ENCODE measurements at places on chromosomes 4 and X.

DNA sequence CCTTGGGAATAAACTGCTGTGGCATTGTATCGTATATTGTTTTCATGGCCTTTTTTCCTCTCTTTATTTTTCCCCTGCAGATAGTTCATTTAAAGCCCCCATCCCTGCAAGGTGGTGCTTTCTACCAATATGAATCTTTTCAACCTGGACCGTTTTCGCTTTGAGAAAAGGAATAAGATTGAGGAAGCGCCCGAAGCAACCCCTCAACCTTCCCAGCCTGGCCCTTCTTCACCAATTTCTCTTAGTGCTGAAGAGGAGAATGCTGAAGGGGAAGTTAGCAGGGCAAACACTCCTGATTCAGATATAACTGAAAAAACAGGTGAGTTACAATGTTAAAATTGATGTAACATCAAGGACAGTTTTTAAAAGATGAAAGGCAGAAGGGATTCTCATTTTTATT is 601 bp downstream of the SMARCAD1 start:
- DNase-seq: no peak

DNA sequence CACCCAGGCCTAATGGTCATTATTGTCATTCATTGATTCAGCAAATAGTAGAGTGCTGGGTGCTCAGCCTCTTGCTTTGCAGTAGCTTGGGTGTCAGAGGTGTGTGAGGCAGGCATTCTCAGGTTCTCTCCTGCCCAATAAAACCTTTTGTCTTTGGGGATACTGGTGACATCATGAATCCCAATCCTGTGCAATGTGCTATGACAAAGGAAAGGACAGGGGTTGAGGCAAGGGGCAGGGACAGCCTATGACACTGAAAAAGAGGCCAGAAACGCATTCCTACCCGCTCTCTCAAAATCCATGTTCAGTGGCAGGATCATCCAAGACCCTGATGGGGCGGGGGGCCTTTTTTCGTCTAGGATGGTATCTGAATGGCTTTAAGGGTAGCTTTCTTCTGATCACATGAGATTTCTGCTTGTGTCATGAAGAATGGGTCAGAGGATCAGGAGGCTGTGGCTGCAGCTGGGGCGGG is 1.5 kb upstream of the FAM193A start:
- no peak for DNase-seq

GRCh38 chrX:88944661-88945060 is 197.6 kb downstream of the CPXCR1 start:
- no peak for DNase-seq

- no peak for DNase-seq
These were observed 124.8 kb downstream of the ANTXR2 start for GRCh38 chr4:79948261-79948660.

GRCh38 chr4:111812760-111813159 is 332.5 kb upstream of the FAM241A start:
- no peak for DNase-seq

DNA sequence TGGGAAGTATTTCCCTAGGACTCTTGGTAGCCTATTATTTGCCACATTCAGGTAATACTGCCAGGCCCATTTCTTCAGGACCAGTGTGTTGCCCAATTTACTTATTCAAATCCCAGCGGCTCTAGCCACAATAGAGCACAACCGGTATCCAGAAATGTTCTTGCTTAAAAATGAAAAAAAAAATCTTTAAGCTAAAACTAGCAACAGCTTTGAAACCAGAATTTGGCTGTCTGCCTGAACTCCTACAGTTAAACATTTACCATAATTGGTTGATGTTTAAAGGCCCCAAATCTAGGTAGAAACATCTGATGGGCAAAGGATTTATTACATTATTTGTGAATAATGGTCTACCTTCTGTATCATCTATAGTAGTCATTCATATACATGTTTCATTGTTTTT is 930 bp upstream of the SLITRK4 start:
- DNase-seq: no peak

DNA sequence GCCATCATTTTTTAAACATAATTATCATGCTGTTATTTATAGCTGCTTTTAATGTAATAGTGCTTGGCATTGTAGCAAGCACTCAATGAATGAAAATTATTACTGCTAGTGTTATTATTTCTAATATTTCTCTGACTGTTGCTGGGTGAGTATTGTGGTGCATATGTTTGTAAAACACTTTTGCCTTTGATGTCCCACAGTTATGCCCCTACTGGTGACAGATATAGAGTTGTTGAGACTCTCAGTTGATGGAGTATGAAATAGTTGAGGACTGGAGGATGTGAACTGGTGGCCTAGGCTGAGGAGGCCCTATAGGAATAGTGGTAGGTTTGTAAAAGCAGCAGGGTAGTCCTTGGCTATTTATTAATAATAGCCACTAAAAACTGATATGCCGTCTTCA is 9.6 kb downstream of the INTS6L start:
- DNase-seq: no peak

GRCh38 chrX:2933125-2933900 is 4.2 kb upstream of the ARSD start:
- DNase-seq: no peak

DNA sequence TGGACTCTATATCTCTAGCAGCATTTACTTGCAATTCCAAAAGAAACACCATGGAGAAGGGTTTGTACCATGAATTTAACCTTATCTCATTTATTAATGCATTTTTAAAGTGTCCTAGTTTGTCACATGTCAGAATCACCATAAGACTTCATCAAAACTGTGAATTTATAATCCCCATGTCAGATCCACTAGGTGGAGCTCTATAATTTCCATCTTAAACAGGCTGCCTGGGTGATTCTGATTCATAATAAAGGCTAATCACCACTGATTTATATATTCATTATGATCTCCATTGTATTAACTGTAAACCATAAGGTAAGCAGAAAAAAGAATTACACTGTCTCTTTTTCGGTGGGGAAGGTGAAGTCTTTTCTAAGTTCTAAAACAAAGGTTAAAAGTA is 4.0 kb downstream of the TCEAL2 start:
- DNase-seq: no peak

DNA sequence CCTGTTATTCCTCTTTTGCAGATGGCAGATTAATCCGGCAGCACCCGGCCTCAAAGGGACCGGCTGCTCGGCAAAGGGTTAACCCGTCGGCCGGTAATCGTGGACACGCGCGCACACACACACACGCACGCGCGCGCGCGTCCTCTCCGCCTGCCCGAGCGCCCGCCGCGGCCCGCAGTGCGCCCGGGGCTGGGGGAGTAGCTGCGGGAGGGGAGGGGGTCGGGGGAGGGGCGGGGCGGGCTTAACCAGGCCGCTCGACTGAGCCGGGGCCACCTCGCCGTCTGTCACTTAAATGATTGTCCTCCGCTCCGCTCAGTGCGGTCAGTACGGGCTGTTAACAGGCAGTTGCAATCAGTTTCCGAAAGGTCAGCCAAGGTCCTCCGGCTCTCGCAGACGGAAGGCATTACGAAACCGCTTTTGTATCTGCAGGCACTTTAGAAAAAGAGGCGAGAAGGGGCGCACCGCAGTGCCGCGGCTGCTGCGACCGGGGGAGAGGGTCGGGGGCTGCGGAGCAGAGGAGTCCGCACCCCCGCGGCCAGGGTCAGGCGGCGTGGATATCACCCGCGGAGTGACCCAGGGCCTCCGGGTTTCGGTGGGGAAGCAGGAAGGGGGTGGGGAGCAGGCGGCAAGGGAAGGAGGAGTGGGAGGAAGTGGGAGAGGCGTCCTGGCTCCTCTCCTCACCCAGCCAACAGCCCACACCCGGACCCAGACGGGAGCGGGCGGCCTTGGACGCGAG is 57.3 kb upstream of the BCOR start:
- no peak for DNase-seq

DNA sequence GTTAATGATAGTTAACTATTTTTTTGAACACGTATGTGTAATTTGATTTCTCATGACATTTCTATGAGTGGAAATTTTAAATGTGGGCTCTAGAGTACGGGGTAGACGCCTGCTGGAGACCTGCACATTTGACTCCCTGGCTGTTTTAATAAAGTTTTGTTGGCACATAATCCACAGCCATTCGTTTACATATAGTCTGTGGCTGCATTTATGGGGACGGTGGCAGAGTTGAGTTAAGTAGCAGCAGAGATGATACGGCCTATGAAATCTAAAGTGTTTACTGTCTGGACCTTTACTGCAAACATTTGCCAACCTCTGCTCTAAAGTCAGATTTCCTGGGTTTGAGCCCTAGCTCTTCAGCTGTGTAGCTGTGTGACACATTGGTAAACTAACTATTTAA is 118.8 kb downstream of the CHRNA9 start:
- DNase-seq: no peak

DNA sequence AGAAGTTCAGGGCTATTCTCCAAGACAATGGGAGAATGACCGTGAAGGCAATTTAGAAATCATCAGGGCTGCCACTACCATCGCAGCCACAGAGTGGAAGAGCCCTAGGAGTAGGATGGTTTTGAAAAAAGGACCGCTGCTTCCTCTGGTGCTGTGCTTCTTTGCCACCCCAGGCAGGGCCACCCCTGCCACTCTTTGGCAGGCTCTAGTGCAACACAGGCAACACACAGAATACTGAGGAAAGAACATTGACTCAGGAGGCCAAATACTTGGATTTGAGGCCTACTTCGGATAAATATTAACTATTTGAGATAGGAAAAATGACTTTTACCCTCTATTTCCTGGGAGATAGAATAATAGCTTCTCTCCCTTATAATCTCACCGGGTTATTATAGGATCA is 228.9 kb upstream of the BOD1L1 start:
- DNase-seq: no peak

DNA sequence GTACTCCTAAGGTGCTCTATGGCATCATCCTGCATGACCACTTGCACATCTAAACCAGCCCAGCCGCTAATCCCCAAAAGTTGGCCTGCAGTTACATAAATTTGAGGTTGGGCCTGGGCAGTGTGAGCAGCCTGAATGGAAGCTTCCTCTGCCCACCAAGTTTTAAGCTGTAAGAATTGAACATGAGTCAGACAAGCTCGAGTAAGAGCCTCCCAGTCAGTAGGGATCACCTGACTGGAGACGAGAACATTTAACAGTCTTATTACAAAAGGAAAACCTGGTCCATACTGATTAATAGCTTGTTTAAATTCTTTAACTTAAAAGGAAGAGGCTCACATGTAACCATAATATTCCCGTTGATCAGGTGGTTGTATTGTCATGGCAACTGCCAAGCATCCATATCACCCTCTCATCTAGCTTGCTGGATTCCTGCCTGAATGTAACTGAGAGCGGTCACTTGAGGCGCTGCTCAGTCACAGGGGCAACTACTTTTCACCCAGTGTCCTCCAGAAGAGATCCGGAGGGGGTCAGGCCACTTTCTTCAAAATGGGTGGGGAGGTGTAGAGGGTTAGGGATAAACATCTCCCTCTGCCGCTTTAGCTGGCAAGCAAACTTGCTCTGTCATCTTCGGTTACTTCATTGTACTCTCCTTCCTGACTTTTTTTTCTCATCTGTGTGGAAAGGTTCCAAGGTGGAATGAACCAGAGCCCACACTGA is 56.6 kb upstream of the WDR1 start:
- no peak for DNase-seq

DNA sequence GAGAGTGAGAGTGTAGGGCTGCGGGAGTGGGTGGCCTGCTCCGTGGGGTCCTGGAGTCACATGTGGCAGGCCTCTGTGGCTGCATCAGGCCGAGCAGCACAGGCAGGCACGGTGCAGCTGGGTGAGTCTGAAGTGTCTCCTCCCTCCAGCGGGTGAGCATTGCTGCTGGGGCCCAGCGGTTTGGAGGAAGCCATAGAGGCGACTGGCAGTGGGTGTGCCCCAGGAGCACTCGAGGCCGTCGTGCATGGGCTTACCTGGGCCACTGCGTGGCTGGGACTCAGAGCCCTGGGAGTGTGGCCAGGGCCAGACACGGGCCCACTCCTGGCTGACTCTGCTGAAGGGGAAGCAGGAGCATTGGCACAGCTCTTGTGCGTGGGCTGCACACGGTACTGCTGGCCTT is 10.6 kb downstream of the ZNF185 start:
- DNase-seq: no peak

DNA sequence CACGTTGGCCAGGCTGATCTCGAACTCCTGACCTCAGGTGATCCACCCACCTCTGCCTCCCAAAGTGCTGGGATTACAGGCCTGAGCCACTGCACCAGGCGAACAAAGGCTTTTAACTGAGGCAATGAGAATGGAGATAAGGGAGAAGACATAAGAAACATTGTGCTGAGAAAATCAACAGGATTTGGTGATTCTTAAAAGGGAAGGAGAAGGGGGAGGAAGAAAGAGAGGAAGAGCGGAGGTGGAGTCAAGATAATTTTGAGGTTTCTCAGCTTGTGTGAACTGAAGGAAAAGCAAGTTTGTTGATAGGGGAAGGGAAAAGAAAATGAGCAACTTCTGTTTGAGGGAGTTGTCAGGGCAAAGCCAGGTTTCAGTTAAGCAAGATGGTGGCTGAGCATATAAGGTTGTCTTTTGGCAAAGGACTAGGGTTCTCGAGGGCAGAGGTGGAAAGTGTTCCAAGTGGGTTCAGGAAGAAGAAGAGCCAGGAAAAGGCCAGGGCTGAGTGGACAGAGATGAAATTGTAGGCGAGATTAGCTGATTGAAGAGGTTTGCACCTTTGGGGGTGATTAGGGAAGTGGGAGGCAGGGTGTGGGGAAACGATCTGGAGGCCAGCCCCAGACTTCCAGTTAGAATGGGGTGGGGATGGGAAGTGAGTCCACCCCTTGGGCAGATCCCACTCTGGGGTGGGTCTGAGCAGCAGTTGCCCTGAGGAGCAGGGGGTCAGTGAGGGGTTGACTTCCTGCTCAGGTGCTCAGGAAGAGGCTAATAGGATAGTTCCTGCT is 7.8 kb downstream of the DOCK11 start:
- no peak for DNase-seq

- no peak for DNase-seq
These were observed 21.4 kb upstream of the USO1 start for GRCh38 chr4:75702919-75703411.

GRCh38 chr4:143524211-143524610 is 10.7 kb downstream of the SMARCA5 start:
- no peak for DNase-seq

DNA sequence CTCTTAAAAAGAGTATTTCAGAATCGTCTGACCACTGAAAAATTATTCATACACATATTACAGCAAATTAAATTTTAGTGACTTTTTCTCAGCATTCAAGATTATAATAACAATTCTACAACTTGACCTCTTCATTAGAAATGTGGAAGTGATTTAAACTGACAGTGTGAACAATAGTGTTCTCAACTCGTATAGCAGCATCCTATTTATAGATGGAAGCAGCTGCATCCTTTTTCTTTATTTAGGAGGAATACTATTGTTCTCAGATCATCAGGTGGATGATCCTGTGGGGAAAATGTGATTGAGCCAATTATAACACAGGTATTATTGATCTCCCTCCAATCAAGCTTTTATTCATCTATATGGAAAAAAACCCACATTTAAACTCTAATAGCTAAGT is 56.7 kb downstream of the RAPGEF2 start:
- DNase-seq: no peak

- no peak for DNase-seq
These were observed 42.9 kb downstream of the EVC start for GRCh38 chr4:5753766-5754528.

DNA sequence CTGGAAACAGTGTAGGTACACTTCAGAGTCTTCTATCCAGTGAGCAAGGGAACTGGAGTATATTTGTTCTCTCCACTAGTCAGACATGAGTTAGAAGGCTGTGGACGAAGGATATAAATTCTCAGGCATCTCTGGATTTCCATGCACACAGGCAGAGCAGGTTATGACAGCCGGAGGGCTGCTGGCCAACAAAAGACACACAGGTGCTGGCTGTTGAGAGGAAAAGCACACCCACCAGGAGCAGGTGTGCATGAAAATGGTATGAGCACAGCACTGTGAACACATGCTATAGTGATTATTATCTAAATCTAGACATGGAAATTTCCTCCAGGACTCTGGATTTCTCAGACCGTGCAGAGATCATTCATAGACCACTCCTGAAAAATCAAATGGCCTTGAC is 444.7 kb upstream of the RPS6KA3 start:
- DNase-seq: no peak

- DNase-seq: no peak
These were observed 11.5 kb downstream of the CRMP1 start for GRCh38 chr4:5881340-5881739.

Measured in stimulated activated CD8-positive, alpha-beta memory T cell treated with anti-CD3 and anti-CD28 coated beads, Interleukin-2, amount 100 ng/mL, for 1 hour (primary cell).